Progenitor cell of endocrine pancreas (in vitro differentiated cells): ENCODE measurements at places on chromosomes 12 and 14.

- peak; percentile 37 for DNase-seq
Measured at GRCh38 chr14:101707068-101707842, 54.3 kb upstream of the PPP2R5C start.

DNA sequence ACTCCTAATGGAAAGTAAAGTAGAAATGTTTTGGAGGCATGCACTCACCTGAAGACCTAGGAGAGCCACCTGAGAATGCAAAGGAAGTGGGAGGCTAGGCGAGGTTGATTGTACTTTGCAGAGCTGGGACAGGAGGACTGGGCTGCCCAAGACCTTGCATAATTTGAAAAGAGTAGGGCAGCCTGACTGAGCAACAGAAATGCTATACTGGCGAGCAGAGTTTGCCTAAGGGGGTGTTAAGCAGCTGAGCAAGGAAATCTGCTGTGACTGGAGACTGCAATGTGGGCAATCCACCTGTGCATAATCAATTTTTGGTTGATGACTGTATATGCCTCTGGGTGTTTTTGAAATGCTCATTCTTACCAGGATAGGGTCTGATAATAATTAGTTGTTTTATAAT, 834.1 kb downstream of the TRHDE start:
- no peak for DNase-seq

- no peak for DNase-seq
Measured at GRCh38 chr14:68924186-68925158, 54.6 kb downstream of the ACTN1 start.

GRCh38 chr12:22377731-22378496, 43.4 kb upstream of the ST8SIA1 start:
- DNase-seq = no peak

GRCh38 chr12:20280515-20280914, 87.8 kb upstream of the PDE3A start:
- no peak for DNase-seq

GRCh38 chr12:26906704-26907103, 31.1 kb downstream of the INTS13 start:
- DNase-seq = no peak

DNA sequence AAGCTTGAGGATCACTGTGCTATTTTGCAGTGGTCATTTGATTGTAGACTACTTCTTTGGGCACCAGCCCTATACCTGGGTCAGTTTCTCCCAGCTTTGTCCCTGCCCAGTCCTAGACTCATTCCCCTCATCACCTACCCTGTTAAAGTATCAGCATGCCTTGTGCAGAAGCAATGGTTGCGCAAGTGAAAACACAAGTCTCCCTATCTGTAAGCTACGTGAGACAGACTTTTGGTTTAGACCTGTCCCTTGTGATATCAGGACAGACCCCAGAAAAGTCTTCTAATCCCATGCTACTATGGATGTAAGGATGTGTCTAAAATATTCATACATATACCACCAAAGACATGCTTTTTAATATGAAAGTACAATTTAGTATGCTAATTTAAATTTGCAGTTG, 88.8 kb upstream of the ATP2B1 start:
- DNase-seq = no peak

GRCh38 chr14:23159532-23159931, 23.9 kb downstream of the SLC7A8 start:
- no peak for DNase-seq

DNA sequence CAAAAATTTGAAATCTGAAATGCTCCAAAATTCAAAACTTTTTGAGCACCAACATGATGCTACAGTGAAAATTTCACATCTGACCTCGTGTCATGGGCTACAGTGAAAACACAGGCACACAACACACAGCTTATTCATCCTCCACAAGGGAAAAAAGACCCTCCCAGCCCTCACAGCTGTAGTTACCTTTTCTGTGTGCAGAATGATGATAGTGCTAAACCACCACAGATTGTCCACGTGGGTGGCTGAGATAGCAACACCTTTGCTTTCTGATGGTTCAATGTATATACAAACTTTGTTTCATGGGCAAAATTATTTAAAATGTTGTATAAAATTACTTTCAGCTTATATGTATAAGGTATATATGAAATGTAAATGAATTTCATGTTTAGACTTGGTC, 46.8 kb downstream of the FRS2 start:
- no peak for DNase-seq

DNA sequence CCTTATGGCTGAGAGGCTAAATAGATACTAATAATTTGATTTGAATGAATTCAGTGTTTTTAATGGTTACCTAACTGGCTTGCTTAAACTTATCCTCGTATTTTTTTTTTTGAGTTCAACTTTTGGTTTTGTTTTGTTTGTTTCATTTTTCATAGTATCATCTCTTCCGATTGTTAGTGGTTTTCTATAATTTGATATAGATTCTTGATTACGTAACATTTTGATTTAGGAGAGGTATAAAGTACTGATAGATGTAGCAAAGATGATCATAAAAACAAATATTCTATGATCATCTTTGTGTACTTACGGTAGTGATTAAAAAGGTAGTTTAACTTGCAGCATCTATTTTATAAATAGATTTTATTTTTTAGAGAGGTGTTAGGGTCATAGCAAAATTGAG, 93.0 kb downstream of the ALX1 start:
- no peak for DNase-seq

- DNase-seq = no peak
Measured at GRCh38 chr14:71539650-71540285, 392.5 kb upstream of the RGS6 start.

- DNase-seq = no peak
Measured at GRCh38 chr14:65751510-65751909, 339.0 kb downstream of the FUT8 start.

GRCh38 chr14:95483309-95484165, 32.9 kb downstream of the SYNE3 start:
- no peak for DNase-seq

DNA sequence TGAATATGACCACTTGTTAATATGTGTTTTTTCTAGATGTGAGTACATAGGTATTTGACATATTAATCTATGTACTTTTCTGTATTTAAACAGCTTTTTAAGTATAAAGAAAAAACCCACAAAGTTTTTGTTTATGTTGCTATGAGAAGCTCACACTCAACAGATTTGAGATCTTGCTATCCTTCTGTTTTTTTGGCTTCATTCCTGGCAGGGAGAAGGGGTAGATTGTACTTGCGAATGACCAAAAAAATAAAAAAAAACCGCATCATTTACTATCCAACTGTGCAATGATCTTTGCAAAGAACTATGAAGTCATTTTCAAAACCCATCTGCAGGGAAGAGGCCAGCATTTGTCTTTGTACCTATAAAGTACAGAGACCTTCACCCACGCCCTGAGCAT, 28.4 kb upstream of the TBX5 start:
- DNase-seq = no peak

DNA sequence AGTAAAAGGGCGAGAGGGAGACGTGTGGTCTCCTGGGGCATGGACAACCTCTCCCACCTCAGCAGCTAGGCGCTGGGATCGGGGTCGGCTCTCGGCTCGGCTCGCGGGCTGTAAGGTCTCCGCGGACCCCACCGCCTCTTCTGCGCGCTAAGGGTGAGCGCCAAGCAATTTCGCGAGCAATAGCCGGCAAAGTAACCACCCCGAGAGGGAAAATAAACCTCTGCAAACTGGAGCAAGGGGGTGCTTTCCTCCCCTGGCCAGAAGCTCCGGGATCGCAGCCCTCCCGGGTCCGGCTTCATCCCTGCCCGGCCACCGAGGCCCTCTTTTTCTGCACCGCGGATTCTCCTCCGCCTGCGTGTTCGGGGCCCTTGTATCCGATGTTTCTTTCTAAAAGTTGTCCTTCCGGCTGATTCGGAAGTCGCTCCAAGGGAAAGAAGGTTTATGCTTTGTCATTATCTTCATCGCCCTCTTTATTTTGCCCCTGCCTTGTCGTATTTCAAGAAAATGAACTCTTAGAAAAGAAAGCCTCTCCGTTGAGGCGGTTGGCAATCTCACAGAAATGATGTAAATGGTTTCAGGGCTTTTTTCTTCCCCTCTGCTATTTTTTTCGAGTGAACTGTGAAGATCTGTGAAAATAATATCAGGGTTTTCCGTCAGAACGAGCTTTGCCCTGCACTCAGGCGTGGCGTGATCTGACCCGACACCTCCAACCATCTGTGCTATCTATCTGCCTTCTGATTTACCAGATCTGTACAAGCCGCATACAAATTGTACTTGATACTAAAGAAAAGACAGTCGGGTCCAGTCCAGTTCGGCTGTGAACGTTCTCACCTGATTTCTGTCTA, 1.7 kb upstream of the SIX6 start:
- no peak for DNase-seq

GRCh38 chr14:50957296-50957695, 13.0 kb upstream of the PYGL start:
- no peak for DNase-seq

- no peak for DNase-seq
Measured at GRCh38 chr12:5099591-5099990, 55.9 kb downstream of the KCNA5 start.

GRCh38 chr12:162467-163307, 51.3 kb downstream of the SLC6A12 start:
- no peak for DNase-seq

- no peak for DNase-seq
Measured at GRCh38 chr14:61484031-61484430, 162.7 kb downstream of the PRKCH start.

GRCh38 chr12:100404769-100405407, 48.0 kb downstream of the SLC17A8 start:
- DNase-seq = peak; percentile 13

GRCh38 chr12:69284131-69284530, 44.8 kb downstream of the CPSF6 start:
- peak; percentile 16 for DNase-seq

- no peak for DNase-seq
Measured at GRCh38 chr12:53235164-53235563, 3.2 kb upstream of the RARG start.

DNA sequence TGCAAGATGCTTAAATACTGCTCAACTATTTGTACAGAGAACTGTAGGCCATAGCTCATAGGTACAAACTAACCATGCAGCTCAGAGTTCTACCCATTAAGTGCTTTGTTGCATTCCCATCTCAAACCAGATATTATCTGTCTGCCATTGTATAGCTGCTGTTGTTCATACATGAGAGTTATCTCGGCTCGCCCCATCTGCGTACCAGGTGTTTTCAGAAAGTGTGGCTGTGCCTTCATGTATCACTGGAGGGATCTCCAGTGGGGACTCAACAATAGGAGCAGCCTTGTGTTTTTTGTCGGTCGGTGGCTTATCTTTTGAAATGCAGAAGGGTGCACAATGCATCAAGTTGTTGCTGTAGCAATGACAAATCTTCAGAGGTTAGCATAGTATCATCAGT, 678.3 kb downstream of the RERGL start:
- no peak for DNase-seq

DNA sequence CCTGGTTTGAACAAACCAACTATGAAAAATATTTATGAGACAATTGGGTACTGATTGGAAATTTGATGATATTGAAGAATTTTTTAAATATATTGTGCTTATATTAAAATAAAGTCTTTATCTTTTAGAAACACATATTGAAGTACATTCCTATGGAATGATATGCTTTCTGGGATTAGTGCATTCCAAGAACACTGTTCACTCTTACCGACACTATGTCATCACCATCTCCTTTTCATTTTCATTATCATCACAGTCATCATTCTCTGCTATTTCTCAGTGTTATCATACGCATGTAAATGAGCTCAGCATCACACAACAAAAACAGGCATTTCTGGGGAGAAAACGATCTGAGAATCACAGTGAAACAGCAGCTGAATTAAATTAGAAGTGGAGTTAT, 513.3 kb upstream of the CCDC196 start:
- no peak for DNase-seq

- peak; percentile 73 for DNase-seq
Measured at GRCh38 chr12:59113831-59114615, 193.7 kb upstream of the LRIG3 start.

DNA sequence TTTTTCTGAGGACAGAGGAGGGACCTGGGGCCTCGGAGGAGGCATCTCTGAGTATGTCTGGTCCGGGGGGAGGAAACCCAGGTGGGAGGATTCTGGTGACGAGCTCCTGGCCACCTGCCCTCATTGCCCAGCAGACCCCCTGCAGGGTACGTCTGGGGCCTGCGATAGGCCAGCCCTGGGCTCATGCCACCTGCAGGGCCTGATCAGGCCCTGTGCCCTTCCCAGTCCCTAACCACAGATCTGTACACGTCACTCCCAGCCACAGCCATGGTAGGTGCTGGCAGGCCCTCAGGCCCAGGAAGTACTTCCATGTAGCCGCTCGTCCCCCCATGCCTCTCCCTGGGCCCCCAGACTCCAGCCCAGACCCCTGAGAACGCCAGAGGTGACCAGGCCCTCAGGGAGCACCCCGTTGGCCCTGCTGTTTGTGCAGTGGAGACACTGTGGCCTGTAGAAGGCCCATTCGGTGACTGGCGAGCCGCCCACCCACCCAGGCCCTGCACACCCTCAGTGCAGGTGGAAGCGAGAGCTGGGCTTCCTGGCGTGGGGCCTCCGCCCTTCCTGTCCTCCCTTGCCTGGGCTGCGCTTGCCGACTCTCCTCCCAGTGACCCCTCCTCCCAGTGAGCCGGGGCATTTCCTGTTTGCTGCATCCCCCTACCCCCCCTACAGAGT, 5.7 kb downstream of the INF2 start:
- no peak for DNase-seq

DNA sequence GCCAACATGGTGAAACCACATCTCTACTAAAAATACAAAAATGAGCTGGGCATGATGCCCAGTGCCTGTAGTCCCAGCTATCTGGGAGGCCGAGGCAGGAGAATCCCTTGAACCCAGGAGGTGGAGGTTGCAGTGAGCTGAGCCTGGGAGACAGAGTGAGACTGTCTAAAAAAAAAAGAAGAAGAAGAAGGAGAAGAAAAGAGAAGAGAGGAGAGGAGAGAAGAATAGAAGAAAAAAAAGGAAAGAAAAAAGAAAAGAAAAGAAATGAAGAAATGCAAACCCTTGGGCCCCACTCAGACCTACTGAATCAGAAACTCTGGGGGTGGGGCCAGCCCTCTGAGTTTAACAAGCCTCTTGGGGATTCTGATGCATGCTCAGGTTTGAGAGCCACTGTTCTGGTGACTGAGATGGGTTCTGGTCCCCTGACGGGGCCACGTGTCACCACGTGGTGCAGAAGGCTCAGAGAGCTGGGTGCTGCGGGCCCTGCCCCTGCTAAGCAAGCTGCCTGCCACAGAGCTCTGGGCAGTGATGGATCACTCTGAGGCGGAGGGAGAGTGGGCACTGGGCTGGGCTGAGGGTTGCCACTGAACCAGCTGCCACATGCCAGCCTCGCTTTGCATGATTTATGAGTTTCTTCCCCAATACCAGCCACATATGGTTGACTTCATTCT, 37.5 kb downstream of the ERH start:
- no peak for DNase-seq

DNA sequence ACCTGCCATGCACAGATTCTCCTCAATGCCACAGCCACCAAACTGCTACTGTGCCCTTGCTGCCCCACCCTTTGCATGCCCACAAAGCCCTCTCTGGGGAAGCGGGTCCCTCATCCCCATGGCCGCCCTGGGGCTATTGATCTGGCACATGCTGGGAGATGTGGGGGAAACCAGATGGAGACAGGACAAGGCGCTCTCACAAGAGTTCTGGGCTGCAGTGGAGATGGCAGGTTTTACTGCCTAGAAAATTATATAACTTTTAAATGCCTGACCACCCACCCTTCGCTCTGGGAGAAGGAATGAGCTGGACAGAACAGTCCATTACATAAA, 10.6 kb upstream of the PIP4K2C start:
- no peak for DNase-seq
